ENCODE measurements at places on chromosomes 3 and 15.
A peak's percentile ranks its signal among the peaks of the same experiment; 100 is the strongest.

- DNase-seq, result no peak
Observed at GRCh38 chr3:44654039-44654438, 5.5 kb downstream of the ZNF35 start.

- DNase-seq, result no peak
Observed at GRCh38 chr3:148873977-148874376, 8.9 kb downstream of the CPA3 start.

GRCh38 chr3:155871746-155872158 lies 1.3 kb downstream of the GMPS start:
- peak; percentile 49 for DNase-seq

GRCh38 chr3:185746470-185746869 lies 78.4 kb downstream of the IGF2BP2 start:
- no peak for DNase-seq

DNA sequence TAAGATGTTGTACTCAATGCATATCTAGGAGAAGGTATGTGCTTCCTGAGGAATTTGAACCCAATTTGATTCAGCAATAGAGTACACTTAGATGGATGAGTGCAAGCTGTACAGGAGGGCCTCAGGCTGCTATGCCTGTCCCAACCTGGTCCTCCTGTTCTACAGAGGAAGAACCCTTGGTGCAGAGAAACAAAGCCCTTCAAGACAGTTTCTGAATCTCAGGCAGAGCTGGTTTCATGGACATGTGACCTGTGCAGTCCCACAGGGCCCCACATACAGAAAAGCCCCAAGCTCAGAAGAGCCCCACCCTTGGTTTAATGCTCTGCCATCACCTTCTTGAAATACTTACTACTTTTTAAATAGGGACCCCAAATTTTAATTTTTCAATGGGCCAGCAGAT lies 15.3 kb downstream of the FOXP1 start:
- no peak for DNase-seq

DNA sequence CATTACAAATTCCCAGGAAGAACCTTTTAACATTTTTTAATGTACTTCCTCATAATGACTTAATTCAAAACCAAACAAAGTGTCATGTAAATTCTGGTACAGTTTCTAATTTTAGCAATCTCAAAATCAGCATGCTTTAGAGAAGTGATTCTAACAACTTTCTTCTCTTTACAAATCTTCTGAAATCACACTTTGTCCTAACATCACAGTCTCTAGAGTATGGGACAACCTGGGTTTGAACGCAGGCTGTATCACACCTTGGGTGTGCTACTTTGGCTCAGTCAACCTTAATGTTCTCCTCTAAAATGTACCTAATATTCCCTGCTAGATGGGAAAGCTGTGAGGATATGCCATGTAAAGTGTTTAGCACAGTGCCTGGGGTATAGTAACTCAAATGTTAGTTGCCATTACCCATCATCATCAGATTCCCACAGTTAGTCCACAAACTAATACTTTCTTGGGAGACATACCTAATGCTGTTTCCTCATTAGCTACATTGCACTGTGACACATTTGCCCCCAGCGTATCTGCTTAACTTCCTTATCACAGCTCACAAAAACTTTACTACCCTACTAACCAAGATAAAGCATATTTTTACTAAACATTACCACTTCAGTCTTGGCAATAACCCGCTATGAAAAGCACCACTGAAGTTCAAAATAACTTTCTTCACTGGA lies 3.1 kb downstream of the TSPAN3 start:
- DNase-seq, result no peak

- DNase-seq, result peak; percentile 34
Observed at GRCh38 chr15:36601497-36601932, 22.1 kb downstream of the CDIN1 start.

DNA sequence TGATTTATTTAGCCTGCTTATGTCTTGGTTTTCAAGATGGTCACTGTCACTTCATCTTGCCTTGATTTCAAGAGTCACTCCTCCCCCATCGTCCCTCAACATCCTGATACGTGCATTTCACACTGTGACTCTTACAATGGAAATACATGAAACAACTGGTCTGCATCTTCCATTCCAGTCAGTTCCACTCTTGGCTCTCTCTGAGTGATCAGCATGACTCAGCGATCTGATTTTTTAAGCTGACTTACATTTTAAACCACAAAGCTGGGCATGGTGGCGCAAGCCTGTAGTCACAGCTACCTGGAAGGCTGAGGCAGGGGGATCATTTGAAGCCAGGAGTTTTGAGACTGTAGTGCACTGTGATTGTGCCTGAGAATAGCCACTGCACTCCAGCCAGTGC lies 271.2 kb upstream of the ROPN1 start:
- peak; percentile 92 for DNase-seq

GRCh38 chr3:138220788-138221187 lies 33.7 kb downstream of the ARMC8 start:
- no peak for DNase-seq

- peak; percentile 10 for DNase-seq
Observed at GRCh38 chr15:58348095-58348812, 83.5 kb upstream of the LIPC start.

GRCh38 chr3:181582619-181583018 lies 129.1 kb upstream of the SOX2 start:
- DNase-seq, result no peak

DNA sequence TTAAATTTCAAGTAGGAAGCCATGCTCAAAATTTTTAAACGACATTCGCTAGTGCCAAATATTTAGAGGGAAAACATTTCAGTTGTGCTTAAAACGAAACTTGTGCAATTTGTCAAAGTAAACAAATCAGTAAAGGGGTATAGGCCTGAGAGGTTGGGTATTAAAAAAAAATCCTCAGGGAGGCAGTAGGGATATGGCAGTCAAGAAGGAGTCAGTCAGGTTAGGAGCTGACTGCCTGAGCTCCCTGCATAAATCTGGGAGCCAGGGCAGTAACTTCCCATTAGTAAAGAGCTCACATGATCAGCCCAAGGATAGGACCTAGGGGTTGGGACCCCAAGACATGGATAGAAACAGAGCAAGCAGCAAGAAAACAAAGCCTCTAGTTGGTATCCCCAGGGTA lies 120.7 kb upstream of the STAC start:
- no peak for DNase-seq

- DNase-seq, result peak; percentile 37
Observed at GRCh38 chr15:22831473-22831872, 7.0 kb upstream of the NIPA2 start.

GRCh38 chr15:80309769-80310384 lies 57.9 kb upstream of the CTXND1 start:
- peak; percentile 48 for DNase-seq

DNA sequence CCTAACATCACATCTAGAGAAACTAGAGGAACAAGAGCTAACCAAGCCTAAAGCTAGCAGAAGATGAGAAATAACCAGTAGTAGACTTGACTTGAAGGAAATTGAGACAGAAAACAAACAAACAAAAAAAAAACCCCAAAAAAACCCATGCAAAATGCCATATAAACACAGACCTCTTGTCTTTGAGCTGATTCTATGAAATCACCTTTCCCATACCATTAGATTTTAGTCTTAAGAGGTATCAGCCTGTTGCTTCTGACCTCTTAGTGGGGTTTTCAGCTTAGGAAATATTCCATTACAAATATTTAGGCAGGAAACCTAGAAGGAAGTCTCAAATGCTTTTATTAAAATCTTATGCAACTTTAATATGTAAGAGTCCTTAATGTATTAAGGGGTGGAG lies 23.9 kb upstream of the ST3GAL6 start:
- DNase-seq, result no peak

DNA sequence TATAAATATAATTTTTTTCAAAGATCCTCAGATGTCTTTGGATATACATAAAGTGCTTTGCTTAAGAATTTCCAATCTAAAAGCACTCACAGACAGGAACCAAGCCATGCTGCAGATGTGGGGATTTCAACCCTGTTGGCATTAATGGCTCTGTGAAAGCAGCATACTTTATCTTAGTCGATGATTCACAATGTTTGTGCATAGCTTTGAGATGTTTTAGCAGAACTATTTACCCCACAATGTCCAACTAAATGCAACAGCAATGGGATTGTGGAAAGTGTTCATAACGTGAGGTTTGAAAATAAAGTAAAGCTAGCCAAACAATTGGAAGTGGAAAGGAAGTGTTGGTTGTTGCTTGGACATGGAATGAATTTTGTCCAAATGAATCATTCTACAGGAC lies 371.4 kb downstream of the SOX2 start:
- DNase-seq, result peak; percentile 39

All from kidney tubule cell (primary cell).